ENCODE measurements at places on chromosomes 1 and 21.

GRCh38 chr21:43645136-43645891 is 14.0 kb downstream of the HSF2BP start:
- DNase-seq = no peak

DNA sequence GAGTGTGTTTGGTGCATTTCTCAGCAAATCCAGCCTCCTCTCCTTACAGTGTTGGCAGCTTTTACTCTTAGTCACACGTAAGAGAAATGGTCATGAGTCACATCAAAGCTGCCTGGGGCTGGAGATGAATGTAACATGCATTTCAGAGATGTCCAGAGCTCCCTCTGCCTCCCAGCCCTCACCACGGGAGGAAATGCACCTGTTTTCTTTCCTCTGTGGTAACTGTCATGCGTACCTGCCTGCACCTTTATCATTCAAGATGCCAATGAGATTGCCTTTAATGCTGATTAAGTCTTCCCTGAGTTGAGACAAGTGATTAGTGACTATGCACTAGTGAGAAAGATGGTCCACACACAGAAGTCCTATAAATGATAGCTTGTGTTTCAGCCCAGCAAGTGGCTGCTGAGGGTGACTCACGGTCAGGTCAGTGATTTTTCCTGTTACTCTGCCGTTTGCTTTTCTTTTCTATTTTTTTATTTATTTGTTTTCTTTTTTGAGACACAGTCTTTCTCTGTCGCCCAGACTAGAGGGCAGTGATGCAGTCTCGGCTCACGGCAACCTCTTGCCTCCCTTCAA is 277.3 kb upstream of the FMN2 start:
- DNase-seq = no peak

GRCh38 chr1:91894036-91894761 is 8.2 kb upstream of the TGFBR3 start:
- no peak for DNase-seq

GRCh38 chr1:224615861-224616755 is at the start of gene CNIH3:
CNIH3 (plus strand) TSS chr1:224616317; CDS start chr1:224617175, 858 bp downstream.
- DNase-seq = no peak

DNA sequence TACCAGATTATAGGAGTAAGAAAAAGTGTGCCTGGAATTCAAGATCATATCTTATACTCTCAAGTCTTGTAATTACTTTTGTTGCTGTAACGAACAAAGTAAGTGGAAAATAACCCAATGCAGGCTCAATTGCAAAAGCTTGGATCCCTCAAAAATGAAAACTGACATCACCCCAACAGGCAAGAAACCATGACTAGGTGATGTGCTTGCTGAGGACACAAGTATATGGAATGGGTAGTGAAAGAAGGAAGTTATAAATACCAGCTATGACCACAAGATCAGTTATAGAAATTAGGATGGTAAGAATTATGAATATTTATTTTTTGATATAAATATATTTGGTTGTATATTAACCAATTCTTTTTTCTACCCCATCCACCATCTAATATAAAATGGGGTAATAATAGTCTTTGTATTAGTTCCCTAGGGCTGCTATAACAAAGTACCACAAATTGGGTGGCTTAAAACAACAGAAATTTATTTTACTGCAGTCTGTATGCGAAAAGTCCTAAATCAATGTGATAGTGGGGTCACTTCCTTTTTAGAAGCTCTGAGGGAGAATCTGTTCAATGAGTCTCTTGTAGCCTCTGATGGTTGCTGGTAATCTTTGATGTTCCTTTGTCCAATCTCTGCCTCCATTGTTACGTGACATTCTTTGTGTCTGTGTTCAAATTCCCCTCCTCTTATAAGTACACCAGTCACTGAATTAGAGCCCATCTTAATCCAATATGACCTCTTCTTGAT is 45.0 kb downstream of the DUSP10 start:
- no peak for DNase-seq

GRCh38 chr1:119858126-119858525 is 38.2 kb downstream of the ADAM30 start:
- no peak for DNase-seq

- no peak for DNase-seq
These were observed 6.3 kb downstream of the CDKN2C start for GRCh38 chr1:50976111-50976889.

- no peak for DNase-seq
These were observed 64.4 kb upstream of the NEK2 start for GRCh38 chr1:211739671-211740411.

- DNase-seq = no peak
These were observed 60.4 kb downstream of the LAMC2 start for GRCh38 chr1:183246436-183246835.

GRCh38 chr1:27687906-27688305 is 15.9 kb upstream of the IFI6 start:
- DNase-seq = no peak

- no peak for DNase-seq
These were observed at the start of gene TAL1 for GRCh38 chr1:47232187-47232874. TAL1 (minus strand) TSS chr1:47232225; CDS start chr1:47225888, 6,337 bp downstream.

DNA sequence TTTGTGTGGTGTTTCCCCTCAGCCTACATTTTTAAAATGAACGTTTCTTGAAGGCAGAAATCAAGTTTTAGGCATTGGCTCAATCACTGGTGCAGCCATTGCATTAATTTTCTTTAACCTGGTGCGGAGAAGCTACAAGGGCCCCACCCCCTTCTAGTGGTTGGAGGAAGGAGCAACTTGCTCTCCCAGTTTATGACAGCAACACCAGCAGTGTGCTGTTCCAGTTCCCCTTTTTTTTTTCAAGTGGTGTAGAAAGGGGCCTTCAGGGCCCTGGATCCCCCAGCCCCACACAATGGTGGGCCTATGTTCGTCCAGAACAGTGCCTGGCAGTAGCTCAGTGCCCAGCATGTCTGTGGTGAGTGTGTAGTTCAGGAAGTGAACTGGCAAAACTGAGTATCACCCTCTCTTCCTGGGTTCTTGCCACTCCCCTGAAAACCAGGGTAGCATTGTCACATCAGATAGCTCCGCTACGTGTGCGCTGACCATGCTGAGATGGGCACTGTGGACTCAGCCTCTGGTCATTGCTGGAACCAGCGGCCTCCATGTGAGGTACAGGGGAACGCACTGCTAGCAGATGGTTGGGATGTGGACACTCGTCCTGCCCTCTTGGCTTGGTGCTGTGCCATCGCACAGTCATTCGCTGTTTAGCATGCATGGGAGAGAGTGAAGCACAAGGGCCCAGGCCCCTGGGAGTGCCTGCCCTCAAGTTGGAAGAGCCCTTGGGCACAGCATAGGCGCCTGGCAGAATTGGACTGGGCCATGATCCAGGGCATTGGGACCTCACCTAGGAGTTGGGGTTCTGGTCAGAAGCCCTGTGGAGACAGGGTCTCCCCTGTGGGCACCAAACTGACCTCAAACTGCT is 7.2 kb downstream of the ARF1 start:
- DNase-seq = no peak

GRCh38 chr1:100532645-100533044 is 5.3 kb upstream of the GPR88 start:
- DNase-seq = no peak

DNA sequence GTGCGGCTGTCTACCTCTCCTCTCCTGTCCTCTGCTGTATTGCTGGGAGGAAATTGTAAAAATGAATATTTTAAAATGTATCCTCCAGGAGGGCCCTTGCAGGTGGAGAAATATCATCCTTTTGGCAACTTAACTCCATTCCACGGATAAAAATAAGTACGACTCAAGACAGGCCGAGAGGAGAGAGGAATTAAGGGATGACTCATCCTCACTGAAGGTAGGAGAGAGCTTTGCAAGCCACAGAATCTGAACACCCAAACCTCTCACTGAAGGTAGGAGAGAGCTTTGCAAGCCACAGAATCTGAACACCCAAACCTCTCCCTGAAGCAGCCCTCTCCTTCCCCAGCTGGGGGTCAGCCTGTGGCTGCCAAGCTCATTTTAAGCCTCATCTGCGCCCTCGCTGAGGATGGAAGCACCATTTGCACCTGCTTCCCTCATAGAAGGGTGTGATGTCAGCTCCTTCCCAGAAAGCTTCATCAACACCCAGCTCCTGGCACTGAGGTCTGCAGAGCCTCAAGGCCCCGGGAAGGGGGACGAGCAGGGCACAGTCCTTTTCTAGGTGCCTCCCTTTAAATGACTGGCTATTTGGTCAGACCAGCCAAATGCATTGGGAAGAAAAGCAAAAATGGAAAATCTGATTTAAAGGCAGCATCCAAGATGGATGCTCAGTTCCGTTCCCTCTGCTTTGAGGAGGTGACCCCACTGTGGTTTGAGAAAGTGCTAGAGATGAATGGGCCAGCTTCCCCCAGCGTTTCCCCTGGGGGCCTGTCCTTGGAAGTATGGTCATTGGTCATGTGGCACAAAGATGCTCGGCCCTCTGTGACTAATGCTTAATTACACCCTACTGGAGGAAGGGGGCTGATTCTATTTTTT is 12.9 kb upstream of the SELENON start:
- DNase-seq = no peak

- DNase-seq = no peak
These were observed 21.6 kb upstream of the KCNA2 start for GRCh38 chr1:110627764-110628163.

DNA sequence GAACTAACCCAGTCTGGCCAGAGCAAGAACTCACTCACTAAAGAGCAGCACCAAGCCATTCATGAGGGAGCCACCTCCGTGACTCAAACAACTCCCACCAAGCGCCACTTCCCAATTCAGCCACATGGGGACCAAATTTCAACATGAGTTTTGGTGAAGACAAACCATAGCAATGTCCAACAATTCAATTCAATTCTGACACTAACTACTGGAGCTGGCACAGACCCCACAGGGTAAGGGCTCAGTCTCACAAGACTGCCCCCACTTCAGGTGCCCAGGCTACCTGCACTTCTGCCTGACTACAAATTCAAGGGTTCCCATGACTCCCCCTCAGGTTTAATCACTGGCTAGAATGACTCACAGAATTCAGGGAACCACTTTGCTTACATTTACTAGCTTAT is 48.8 kb upstream of the RAP1A start:
- DNase-seq = no peak

- no peak for DNase-seq
These were observed 106.5 kb downstream of the HLCS start for GRCh38 chr21:36859744-36860501.

- DNase-seq = no peak
These were observed 58.2 kb upstream of the LRRC8B start for GRCh38 chr1:89466307-89466930.

DNA sequence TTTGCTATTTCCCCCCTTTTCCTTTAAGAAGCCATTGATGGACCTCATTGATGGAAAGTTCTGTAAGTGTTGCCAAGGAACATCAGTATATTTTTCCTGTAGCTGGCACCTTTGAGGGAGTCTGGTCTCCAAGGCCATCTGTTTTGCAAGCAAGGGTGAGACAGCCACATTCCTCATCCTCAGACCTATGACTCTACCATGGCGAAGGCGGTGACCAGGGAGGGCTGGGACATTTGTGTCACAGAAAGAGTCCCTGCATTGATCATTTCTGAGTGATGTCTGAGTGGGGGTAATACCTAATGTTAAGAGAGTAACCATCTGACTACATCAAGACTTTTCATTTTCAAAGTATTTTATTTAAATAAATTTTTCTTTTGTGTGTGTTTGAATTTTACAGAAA is 35.4 kb downstream of the KIAA0040 start:
- no peak for DNase-seq

- DNase-seq = no peak
These were observed 318.0 kb downstream of the BRINP2 start for GRCh38 chr1:177488722-177489121.

DNA sequence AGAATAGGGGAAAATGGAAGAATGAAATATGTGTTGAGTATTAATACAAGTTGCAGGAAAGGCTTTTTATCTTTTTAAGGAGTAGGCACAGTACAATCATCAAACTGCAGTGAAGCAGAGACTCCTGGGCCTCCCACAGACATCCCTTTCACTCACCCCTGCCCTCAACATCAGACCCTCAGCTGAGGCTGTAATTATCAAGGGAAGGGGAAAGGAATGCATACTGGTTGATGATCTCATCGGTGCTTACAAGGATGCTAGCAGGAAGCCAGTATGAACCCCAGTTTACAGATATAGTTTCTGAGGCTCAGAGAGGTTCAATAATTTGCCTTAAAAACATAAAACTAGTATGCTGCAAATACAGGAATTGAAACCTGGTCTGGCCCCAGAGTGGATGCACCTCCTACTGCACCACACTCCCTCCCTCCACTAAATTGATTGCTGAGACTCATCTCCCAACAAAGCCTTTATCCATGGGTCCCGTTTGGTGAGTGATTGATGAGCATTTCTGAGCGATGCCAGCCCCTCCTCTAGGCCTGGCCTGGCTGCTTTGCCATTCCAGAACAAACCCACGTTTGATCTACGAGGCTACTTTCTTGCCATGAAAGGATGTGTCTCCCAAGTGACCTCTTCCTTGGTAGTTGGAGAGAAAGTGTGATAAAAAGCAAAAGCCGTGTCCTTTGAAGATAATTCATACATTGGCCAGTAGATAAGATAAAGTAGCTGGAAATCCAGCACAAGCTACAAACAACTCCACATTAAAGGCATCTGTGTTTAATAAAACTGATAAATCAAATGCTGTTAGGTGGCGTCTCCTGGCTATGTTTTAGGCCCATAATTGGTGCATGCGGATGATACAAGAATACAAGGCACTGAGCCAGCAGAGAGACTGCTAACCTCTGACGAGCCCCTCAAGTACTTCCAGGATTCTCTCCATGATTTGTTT is 233.9 kb upstream of the CAMK1G start:
- no peak for DNase-seq

- DNase-seq = no peak
These were observed 5.3 kb downstream of the SPATC1L start for GRCh38 chr21:46178961-46179360.

GRCh38 chr1:212366901-212367300 is 47.8 kb downstream of the PACC1 start:
- DNase-seq = no peak

GRCh38 chr1:25771221-25772114 is 28.5 kb upstream of the SELENON start:
- no peak for DNase-seq

DNA sequence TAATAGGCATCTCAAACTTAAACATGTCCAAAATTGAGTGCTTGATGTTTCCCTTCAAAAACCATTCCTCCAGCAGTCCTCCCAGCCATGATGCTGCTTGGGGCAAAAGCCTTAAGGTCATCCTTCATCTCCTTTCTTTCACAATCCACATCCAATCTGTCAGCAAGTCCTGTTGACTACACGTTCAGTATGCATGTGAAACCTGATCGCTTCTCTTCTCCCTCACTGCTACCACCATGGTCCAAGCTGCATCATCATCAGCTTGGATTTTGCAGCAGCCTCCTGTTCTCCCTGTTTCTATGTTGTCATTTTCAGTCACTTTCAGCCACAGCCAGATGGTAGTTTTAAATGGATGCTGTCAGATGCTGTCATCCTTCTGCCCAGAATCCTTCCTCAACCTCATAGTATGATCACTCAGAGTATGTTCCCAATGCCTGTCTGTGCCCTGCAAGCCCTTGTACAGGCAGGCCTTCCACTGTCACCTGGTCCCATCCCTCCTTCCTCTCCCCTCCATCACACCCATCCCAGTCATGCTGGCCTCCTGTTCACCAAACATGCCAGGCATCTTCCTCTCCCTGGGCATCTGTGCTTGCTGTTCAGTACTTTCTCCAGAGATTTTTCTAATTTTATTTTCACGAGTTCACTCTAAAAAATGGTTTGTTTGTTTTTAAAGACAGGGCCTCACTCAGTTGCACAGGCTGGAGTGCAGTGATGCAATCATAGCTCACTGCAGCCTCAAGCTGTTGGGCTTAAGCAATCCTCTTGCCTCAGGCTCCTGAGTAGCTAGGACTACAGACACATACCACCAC is 66.0 kb downstream of the SYDE2 start:
- DNase-seq = no peak

Measured in vagina (tissue), 2 donors.